ENCODE measurements at places on chromosomes 12 and 14.
A peak's percentile ranks its signal among the peaks of the same experiment; 100 is the strongest.

GRCh38 chr12:2769866-2770533, 24.8 kb upstream of the FKBP4 start:
- no peak for DNase-seq

- peak; percentile 93 for DNase-seq
Observed at GRCh38 chr14:24232645-24233537, at the start of gene GMPR2. TSS of gene GMPR2 (plus strand) at chr14:24232929. CDS start at chr14:24233254, 325 bp downstream.

- no peak for DNase-seq
Observed at GRCh38 chr14:92800525-92800924, 6.4 kb downstream of the GOLGA5 start.

GRCh38 chr14:99966037-99966835, 99.0 kb upstream of the EVL start:
- no peak for DNase-seq

- no peak for DNase-seq
Observed at GRCh38 chr14:59919570-59920377, at the start of gene LRRC9. TSS of gene LRRC9 (plus strand) at chr14:59920144.

DNA sequence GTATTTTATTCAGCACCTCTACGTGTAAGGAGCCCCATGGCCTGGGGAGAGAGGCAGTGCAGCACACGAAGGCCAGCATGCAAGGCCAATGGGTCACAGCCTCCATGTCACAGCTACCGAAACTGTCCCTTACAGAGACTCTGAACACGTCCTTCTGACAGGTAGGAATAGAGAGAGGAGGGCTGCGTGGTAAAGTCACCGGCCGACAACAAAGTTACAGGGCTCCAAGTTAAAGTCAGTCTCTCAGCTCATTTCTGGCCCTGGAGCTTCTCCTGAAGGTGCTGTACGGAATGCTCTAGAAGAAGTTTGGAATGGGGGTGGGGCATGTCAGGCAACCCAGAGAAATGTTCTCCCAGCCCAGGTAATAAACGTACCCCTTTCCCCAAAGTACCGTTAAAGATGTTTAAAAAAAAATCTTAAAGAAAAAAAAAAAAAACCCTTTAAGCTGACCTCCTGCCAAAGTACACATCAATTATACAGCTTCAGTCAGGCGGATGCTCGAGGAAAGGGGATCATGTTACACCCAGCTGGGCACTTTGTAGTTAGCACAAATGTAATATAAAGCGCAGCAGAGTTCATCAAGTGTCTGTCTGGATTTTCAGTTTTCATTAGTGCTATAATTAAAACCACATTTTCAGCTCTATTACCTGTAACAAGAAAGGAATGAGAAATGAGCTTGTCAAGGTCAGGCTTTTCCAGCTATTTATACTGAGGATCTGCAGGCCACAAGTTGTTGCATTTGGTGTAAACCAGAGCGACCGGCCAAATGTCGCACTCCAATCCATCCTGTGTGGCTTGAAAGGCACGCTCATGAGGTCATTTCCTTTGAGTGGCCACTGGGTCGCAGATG, 53.3 kb upstream of the CDKN3 start:
- peak; percentile 91 for DNase-seq

- DNase-seq, result no peak
Observed at GRCh38 chr12:54683398-54683797, 35.2 kb upstream of the DCD start.

DNA sequence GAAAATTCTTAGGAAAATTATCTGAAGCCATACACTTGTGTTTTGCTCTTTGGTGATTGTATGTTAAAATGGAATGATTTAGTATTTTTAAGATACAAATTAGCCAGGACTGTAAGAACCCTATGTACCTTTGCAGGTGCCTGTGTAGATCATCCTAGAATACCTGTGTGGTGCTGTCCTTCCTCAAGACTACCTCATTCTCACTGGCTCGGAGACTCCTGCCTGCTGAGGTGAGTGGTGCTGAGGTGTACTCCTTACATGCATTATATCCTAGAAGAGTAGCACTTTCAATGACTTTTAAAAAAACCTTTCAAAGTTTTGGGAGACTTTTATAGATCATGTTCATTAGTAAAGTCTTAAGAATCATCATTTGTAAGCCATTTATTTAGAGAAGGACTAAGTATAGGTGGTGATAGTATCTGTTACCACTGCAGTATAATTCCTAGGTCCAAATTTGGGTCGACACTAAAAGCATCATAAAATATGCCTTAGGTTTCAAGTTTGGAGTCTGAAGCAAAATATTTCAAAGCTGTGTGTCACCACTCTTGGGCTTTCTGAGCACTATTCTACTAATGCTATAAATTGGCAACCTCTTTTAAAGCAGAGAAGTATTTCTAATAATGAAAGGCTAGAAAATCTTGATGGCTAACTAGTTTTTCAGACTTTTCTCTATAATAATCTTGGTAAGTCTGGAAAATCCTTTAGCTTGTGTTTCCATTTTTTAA, 36.6 kb downstream of the RASSF8 start:
- DNase-seq, result no peak

DNA sequence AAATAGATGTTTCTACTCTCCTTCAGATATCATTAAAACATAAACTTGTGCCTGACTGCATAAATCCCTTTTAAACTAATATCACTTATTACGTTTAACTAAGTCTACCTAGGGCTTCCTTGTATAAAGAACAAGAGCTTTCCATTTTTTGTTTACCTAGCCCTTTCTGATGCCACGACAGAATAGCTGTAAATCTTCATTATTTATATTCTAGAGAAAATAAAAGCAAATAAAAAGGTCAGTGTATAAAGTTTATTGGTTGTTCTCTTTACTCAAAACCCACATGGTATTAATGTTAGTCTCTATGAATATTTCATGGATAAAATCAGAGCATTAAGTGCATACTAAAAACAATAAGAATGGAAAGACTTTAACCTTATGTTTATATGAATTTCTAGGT, 269.1 kb downstream of the NAV3 start:
- peak; percentile 36 for DNase-seq

DNA sequence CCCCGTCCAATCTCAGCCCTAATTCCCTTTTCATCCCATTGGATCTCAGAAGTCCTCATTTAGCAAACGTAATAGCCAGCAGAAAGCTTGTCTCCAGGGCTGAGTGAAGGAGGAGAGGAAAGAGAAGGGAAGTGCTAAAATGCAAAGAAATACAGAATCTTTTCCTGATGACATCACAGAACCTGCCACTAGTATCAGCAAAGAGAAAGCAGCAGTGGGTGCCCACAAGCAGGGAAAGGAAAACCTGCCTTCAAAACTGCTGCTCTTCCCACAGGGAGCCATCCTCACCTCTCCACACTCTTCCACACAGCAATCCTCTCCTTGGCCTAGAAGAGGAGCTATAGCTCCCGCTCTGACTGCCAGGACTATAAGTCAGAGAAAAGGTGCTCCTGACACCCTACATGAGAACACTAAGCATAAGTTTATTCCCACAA, 11.3 kb downstream of the MED13L start:
- no peak for DNase-seq

- no peak for DNase-seq
Observed at GRCh38 chr14:105851716-105852377, 325.5 kb downstream of the TMEM121 start.

GRCh38 chr12:104877103-104877705, 80.9 kb downstream of the SLC41A2 start:
- DNase-seq, result peak; percentile 55

- no peak for DNase-seq
Observed at GRCh38 chr12:107109726-107110719, 16.7 kb upstream of the CRY1 start.

DNA sequence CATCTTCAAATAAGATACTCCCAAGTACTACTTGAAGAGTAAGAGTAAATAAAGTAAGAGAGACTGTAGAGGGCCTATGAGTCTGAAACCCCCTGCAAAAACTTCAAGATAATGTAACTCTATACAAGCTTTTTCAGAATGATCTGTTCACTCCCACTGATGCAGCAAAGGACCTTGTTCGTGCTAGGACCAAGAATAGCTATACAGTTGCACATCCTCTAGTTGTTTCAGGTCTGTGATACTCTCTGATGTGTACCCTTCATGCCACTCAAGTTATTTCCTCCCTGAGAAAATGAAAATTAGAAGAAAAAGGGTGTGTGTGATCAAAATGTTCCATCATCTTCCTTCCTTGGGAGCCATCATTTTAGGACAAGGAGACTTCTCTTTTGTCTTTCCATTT, 204.4 kb downstream of the ALX1 start:
- DNase-seq, result no peak

DNA sequence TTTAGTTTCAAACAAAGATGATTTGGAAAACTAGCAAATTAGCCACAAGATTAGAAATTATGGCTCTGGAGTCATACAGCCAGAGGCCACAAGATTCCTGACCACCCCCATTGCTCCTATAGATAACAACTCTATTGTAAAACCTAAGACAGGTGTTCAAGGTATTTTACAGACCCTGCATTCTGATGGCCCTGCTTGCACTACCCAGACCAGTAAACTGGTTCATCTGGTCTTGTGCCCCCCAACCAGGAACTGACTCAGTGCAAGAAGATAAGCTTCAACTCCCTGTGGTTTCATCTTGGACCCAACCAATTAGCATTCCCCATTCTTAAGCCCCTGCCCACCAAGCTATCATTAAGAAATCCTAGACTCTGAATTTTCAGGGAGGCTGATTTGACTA, 125.0 kb downstream of the CCDC60 start:
- no peak for DNase-seq

- DNase-seq, result no peak
Observed at GRCh38 chr12:128476266-128476665, 209.3 kb downstream of the TMEM132C start.

DNA sequence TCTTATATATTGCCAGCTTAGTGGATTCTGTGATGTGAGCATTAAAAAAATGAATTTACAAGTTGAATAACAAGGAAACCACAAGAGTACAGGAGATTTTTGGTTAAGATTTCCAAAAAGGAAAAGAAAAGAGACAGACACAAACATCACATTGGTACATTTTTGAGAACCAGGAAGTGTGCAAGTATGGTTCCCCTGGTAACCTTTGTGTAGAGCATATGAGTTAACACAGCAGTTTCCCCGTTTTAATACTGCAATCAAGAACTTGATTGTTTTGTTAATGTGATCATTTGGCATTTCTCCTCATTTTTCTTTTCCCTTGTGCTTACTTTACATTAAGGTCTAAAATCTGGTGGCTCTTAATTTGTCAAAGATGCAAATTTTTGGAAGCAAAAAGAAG, 490.4 kb upstream of the ATP2B1 start:
- peak; percentile 26 for DNase-seq
